ENCODE measurements at places on chromosomes 6 and 20.

GRCh38 chr6:159959165-159959975, 9.5 kb upstream of the IGF2R start:
- DNase-seq: no peak

DNA sequence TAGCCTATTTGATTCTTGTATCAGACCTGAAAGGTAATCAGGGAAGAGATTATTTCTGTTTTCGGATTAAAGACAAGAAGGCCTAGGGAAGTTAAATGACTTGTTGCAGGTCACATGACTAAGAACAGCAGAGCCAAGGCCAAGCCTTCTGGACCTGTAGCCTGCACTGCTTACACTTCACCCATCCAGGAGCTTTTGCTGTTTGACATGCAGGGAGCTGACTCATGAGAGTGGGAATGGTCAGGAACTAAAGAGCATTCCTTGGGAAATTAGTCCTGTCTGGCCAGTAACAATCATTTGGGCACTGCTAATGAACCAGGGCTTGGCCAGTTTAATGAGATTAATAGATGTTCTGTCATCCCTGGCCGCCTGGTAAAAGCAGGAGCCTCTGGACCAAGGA, 46.8 kb downstream of the EIF2S2 start:
- DNase-seq: no peak

DNA sequence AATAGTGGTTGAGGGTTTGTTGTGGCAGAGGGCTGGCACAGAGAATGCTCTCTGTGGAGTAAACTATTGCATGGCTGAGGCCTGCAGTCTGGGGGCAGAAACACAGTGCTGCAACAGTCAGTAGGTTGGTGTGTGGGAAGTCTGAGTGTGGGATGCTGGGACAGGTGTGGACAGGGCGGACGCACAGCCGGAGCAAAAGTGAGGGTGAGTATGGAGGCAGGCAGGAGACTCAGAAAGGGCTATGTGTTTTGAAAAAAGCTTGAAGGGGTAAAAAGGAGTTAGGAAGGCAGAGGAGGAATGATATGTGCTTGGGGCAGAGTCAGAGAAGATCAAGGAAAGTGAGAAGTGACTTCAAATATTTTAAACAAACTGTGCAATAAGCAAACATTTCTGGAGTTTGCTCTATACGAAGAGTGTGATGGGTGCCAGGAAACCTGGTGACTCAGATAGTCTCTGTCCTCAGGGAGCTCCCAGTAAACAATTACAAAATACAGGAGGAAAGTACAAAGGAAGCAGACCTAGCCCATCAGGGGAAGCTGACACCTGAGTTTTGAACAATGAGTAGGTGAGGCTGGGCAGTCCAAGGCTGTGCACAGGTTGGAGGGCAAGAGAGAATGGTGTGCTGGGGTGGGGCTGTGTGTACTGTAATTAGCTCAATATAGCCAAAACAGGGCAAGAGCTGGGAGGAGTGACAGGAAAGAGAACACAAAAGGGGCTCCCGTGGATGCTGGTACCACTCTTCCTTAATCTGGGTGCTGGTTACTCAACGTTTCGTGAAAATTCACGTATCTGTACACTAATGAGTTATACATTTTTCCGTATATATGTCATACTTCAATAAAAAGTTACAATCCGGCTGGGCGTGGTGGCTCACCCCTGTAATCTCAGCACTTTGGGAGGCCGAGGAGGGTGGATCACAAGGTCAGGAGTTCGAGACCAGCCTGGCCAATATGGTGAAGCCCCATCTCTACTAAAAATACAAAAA, 55.2 kb downstream of the PIGU start:
- no peak for DNase-seq

DNA sequence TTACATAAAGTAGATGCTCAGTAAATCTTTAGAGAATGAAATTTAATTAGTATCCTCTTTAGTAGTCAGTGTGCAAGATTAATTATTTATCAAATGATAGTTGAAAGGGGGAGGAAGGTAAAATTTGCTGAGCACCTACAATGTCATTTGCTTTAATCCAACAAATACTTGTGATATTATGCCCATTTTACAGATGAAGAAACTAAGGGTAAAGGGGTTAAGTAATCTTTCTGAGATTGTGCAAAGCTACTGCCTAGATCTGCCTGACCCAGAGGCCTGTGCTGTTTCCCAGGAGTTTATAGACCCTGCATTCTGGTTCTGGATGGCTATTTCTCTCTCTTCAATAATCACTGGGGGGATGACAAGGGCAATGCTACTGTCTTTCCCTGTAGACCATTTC, 58.3 kb upstream of the BACH2 start:
- no peak for DNase-seq
